ENCODE measurements at places on chromosomes 4 and X. TPM values are rescaled to one million over a fixed set of nuclear protein-coding genes. Genes with fewer than 3 reads are reported as not detected.

GRCh38 chrX:138763761-138764160, 52.2 kb upstream of the FGF13 start:
- H3K27me3 ChIP-seq, result no peaks in the 10 kb centered on the region
- H3K36me3 ChIP-seq, result no peaks in the 10 kb centered on the region
- no peak overlapping the region for H3K27ac ChIP-seq
- H3K4me1 ChIP-seq, result no peaks in the 10 kb centered on the region
- H3K4me3 ChIP-seq, result no peak overlapping the region

- H3K4me1 ChIP-seq, result no peaks in the 10 kb centered on the region
- peaks cover 1% of the 10 kb centered on the region for H3K27me3 ChIP-seq
- H3K4me3 ChIP-seq, result no peak overlapping the region
- DNase-seq, result no peak
- H3K36me3 ChIP-seq, result no peaks in the 10 kb centered on the region
These were observed 317.2 kb downstream of the TENM3 start for GRCh38 chr4:182560358-182560757.

- peaks cover 6% of the 10 kb centered on the region for H3K36me3 ChIP-seq
- H3K27me3 ChIP-seq, result no peaks in the 10 kb centered on the region
- DNase-seq, result no peak
These were observed 19.9 kb upstream of the TMSB4X start for GRCh38 chrX:12954981-12955380.

DNA sequence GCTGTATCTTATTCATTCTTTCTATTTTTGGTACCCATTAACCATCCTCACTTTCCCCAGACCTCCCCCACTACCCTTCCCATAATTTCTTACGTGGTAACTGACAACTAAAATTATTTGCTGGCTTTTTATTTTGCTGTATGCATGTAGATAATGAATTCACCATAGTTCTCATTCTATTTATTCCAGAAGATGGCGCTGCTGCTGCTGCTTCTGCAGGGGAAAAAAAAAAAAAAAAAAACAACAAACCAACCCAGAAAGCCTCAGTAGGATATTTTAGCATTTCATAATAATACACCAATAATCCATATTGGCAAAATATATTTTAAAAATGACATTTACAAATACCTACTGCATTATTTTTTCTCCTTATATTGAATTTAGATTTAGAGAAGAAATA, 416.6 kb upstream of the MAGEB18 start:
- H3K4me1 ChIP-seq, result no peaks in the 10 kb centered on the region
- no peaks in the 10 kb centered on the region for H3K36me3 ChIP-seq
- H3K4me3 ChIP-seq, result no peak overlapping the region
- no peak overlapping the region for H3K27ac ChIP-seq

DNA sequence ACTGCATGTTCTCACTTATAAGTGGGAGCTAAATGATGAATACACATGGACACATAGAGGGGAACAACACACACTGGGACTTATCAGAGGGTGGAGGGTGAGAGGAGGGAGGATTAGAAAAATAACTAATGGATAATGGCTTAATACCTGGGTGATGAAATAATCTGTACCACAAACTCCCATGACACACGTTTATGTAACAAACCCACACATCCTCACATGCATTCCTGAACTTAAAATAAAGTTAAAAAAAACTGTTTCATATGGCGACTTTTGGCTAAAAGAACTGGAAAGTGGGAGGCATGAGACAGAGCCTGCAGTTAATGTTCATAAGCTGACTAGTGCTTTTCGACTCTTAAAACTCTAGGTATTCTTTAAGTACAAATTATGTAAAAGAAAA, 98.9 kb upstream of the NPFFR2 start:
- H3K27ac ChIP-seq, result no peak overlapping the region
- DNase-seq, result no peak
- H3K4me1 ChIP-seq, result no peaks in the 10 kb centered on the region
- H3K27me3 ChIP-seq, result no peaks in the 10 kb centered on the region

DNA sequence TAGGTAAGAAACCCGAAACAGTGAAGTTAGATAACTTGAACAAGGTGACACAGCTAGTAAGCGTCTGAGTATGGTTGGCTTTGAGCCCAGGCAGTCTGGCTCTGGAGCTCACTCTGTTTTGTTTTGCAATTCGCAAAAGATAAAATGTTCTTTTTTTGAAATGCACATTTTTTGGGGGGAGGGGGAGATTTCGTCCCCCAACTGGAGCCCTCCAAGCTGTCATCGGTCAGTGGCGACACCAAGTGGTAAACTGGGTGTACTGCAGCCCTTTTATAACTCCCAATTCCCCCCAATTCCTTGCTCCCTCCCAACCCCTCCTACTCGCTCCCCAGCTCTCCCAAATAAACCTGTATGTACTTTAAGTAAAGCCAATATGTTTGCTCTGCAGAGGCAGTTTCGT, 2.8 kb upstream of the CLCN5 start:
- H3K27ac ChIP-seq, result no peak overlapping the region
- peak; percentile 40 for DNase-seq
- H3K4me1 ChIP-seq, result peaks cover 14% of the 10 kb centered on the region
- H3K27me3 ChIP-seq, result no peaks in the 10 kb centered on the region
- no peaks in the 10 kb centered on the region for H3K36me3 ChIP-seq

- H3K27ac ChIP-seq, result no peak overlapping the region
- peak; percentile 62 for DNase-seq
- no peak overlapping the region for H3K4me3 ChIP-seq
- no peaks in the 10 kb centered on the region for H3K36me3 ChIP-seq
These were observed 105.1 kb downstream of the ADRA2C start for GRCh38 chr4:3871181-3871852.

- no peaks in the 10 kb centered on the region for H3K4me1 ChIP-seq
- no peaks in the 10 kb centered on the region for H3K36me3 ChIP-seq
- H3K27ac ChIP-seq, result no peak overlapping the region
- H3K27me3 ChIP-seq, result peaks cover 6% of the 10 kb centered on the region
- no peak for DNase-seq
These were observed 102.0 kb upstream of the USP38 start for GRCh38 chr4:143082701-143083100.

DNA sequence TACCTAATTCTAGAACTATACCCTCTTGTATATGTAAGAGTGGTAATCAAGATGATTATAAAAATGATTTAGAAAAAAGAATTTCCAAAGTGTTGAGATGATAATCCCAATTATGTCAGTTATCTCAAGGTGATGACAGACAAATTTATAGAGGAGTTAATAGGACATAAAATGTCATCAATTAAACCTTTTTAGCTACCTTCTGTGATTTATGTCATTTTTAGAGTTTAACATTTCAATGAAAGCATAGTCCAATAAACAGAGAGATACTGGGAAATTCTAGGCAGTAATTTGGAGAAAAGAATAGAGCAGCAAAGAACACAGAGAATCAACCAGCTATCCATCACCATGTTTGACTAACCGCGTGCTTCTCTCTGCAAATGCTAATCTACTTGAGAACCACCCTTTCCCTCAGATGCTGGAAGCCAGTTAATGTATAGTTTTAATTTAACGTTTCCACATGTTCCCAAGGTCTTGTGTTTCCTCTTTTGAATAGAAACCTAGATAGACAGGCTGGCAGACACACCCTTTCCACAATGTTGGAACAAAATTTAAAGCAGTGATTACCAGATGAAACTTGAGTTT, 433.1 kb upstream of the FAM241A start:
- no peaks in the 10 kb centered on the region for H3K27me3 ChIP-seq
- no peaks in the 10 kb centered on the region for H3K36me3 ChIP-seq
- H3K27ac ChIP-seq, result no peak overlapping the region
- DNase-seq, result no peak

DNA sequence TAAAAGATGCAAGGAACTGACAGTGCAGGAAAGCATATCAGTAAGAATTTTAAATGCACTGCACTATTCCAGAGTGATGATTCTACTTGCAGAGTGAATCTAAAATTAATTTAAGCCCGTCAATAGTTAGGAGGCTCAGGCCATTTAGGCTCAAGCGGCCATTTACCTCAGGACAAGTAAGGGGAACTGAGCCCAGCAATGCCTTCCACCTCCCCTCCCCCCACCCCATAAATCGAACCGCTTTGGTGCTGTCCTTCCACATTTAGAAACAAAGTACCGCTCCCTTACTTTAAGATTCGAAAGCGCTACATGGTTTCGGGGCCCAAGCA, 665 bp downstream of the RBM41 start:
- H3K4me1 ChIP-seq, result peaks cover 18% of the 10 kb centered on the region

GRCh38 chr4:165384186-165384585, 5.4 kb downstream of the CPE start:
- no peak for DNase-seq
- no peaks in the 10 kb centered on the region for H3K4me1 ChIP-seq
- no peak overlapping the region for H3K27ac ChIP-seq
- H3K36me3 ChIP-seq, result no peaks in the 10 kb centered on the region
- H3K4me3 ChIP-seq, result no peak overlapping the region
- peaks cover 49% of the 10 kb centered on the region for H3K27me3 ChIP-seq

GRCh38 chr4:69025191-69025998, 70.9 kb upstream of the UGT2B7 start:
- H3K27me3 ChIP-seq, result no peaks in the 10 kb centered on the region
- no peak overlapping the region for H3K27ac ChIP-seq
- H3K4me1 ChIP-seq, result no peaks in the 10 kb centered on the region
- no peaks in the 10 kb centered on the region for H3K36me3 ChIP-seq
- DNase-seq, result no peak

DNA sequence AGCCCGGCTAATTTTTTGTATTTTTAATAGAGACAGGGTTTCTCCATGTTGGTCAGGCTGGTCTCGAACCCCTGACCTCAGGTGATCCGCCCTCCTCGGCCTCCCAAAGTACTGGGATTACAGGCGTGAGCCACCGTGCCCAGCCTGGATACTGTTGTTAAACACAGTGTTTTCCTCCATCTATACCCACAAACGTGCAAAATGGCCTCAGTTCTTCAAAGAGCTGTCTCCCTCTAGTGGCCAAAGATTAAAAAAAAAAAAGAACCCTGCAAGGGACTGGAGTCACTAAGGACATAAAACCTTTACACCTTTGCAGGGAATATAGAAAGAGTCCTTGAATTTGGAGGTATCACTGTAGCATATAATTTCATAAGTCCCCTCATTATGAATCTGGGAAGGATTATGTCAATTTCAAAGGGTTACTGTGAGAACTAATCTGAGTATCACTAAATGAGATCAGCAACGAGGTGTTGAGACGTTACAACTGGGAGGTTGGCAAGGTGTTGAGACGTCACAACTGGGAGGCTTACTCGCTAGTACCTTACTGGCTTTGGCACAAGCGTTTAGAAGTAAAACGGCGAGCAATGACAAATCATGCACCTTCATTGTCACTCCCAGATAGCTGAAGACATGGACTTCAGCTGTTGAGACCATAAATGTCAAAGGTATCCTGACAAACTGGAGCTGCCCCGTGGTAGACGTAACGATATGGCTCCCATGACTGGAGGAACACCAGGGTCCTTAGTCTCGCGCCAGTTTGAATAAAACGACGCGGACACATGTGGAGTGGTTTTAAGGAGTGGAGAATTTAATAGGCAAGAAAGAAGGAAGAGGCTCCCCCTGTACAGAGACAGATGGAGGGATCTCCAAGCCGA, 33.4 kb upstream of the ENPP6 start:
- H3K4me3 ChIP-seq, result no peak overlapping the region
- H3K27me3 ChIP-seq, result peaks cover 2% of the 10 kb centered on the region
- H3K36me3 ChIP-seq, result no peaks in the 10 kb centered on the region
- peak overlapping the region; percentile 63 for H3K27ac ChIP-seq
- peaks cover 13% of the 10 kb centered on the region for H3K4me1 ChIP-seq
- peak; percentile 49 for DNase-seq

DNA sequence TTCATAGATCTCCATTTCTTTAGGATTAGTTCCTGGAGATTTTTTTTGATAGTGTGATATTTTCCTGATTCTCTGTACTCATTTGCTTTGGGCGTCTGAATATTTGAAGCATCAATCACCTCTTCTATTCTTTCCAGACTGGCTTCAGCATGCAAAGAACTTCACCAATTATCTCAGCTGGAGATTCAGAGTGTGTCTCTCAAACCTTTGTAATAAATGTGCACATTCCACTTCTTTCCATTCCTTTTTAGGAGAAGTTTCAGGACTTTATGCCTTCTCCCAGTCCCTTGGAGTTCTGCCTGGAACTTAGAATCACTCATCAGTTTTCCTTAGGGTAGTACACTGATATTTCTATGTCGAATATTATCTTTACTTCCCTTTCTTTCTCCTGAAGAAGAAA, 334.8 kb downstream of the TEX13C start:
- DNase-seq, result no peak
- no peak overlapping the region for H3K27ac ChIP-seq
- H3K4me3 ChIP-seq, result no peak overlapping the region

- no peaks in the 10 kb centered on the region for H3K4me1 ChIP-seq
- no peak for DNase-seq
- no peaks in the 10 kb centered on the region for H3K27me3 ChIP-seq
- no peaks in the 10 kb centered on the region for H3K36me3 ChIP-seq
These were observed 83.1 kb upstream of the VCX start for GRCh38 chrX:7759830-7760229.

DNA sequence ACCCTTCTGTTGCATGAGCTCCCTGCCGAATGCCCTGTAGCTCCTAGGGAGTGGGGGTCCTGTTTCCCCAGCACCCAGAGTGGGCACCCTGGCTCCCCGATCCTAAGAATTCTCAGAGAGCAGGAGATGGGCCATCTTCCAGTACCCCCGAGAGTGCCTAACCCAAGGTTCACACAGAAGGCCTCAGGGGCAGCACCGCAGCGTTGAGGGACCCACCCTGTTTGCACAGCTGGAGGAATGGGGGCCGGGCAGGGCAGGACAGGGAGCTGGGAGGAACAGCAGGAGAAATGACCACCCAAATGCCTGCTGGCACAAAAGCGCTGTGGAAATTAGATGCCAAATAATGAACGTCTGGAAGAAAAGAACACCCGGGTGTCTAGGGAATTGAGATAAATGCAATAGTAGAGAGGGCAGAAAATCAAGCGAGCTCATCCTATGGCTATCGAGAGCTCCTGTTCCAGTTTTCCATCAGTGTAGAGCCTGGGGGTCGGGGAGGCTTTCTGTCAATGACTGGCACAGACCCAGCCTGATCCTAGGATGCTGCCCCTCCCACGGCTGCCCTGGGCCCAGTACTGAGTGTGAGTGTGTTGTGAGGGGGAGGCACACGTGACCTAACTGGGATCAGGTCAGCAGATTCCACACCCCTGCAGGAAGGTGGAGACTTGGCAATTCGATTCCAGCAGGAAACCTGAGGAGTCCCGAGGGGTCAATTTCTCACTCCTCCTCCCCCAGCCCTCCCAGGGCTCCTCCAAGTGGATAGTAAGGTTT, 25.7 kb downstream of the SEPTIN6 start:
- H3K4me1 ChIP-seq, result peaks cover 28% of the 10 kb centered on the region
- H3K27me3 ChIP-seq, result no peaks in the 10 kb centered on the region
- no peak for DNase-seq
- H3K36me3 ChIP-seq, result peaks cover 51% of the 10 kb centered on the region
- no peak overlapping the region for H3K4me3 ChIP-seq

GRCh38 chr4:55884093-55884850, 30.8 kb downstream of the EXOC1 start:
- peaks cover 26% of the 10 kb centered on the region for H3K36me3 ChIP-seq
- H3K4me3 ChIP-seq, result no peak overlapping the region
- peaks cover 3% of the 10 kb centered on the region for H3K4me1 ChIP-seq
- no peak overlapping the region for H3K27ac ChIP-seq
- DNase-seq, result no peak

The DUX4 gene
- not detected for total RNA-seq

The NAA11 gene
- total RNA-seq, result not detected

The ITGB1BP2 gene
- total RNA-seq, result 5.4 TPM

The PRSS48 gene
- not detected for total RNA-seq

The FGFBP1 gene
- not detected for total RNA-seq

The ZFP42 gene
- not detected for total RNA-seq

The STPG2 gene
- not detected for total RNA-seq

The CENPE gene
- total RNA-seq, result 71.0 TPM

The CACNA1F gene
- total RNA-seq, result 0.18 TPM

The LRRC66 gene
- total RNA-seq, result 0.13 TPM

Data from activated CD8-positive, alpha-beta T cell treated with anti-CD3 and anti-CD28 coated beads, Interleukin-2, amount 10 ng/mL, durations not matched to agents 7 days and 5 days (primary cell).